ENCODE measurements at places on chromosomes 5 and 9.

- DNase-seq = no peak
Measured at GRCh38 chr5:15933259-15934207, 246.1 kb downstream of the MARCHF11 start.

- no peak for DNase-seq
Measured at GRCh38 chr5:65061974-65062353, 293.2 kb downstream of the CWC27 start.

DNA sequence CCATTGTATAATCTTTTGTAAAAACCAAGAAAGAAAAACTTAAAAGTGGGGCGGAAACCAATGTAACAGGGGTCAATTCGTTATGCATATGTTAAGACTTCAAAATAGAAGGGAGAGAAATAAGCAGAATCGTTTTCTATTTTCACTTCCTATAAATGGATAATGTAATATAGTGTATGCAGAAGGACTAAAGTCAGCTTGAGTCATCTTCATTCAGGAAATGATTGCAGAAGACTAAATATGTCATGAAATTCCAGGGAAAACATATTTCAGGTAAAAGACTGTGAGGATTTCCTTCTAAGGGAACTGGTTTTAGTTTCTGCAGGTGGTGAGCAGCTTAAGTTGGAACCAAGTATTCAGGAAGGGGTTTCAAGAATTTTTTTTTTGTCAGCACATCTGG lies 753.3 kb downstream of the IRX1 start:
- no peak for DNase-seq

- DNase-seq = no peak
Measured at GRCh38 chr5:141945511-141946051, 12.4 kb downstream of the PCDH12 start.

DNA sequence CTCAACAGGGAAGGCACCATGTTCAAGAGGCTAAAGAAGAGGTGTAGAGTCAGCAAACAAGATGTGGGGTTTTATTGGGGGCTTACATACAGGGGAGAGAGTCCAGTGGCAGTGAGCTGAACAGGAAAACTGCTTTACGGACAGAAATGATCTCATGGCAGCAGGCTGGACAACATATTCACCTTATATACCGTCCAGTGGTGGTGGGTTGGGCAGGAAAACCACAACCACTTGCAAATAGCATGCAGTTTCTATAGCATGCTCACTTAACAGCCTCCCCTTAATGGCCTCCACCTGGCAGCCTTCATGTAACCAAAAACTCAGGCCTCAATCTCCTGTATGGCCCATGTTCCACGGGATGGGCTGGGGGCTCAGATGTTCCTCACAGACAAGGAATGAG lies 5.4 kb downstream of the TNFSF8 start:
- DNase-seq = no peak

Data from foreskin fibroblast (primary cell).